ENCODE measurements at places on chromosomes 6 and 20.

DNA sequence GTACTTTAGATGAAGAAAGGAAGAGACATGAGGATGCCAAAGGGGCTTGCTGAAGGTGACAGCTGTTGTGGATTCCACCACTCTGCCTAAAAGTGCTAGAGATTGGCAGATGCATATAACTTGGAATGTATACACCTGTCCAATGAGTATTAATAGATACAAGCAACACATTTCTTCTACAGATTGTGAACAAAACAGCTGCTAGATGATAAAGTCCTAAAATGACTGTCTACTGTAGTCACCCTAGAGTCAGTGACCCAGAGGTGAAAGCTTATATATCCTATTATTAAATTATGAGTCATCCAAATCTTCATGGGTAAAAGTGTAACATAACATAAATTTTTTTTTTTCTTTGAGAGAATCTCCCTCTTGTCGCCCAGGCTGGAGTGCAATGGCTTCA, 5.2 kb downstream of the RNF217 start:
- DNase-seq = no peak

DNA sequence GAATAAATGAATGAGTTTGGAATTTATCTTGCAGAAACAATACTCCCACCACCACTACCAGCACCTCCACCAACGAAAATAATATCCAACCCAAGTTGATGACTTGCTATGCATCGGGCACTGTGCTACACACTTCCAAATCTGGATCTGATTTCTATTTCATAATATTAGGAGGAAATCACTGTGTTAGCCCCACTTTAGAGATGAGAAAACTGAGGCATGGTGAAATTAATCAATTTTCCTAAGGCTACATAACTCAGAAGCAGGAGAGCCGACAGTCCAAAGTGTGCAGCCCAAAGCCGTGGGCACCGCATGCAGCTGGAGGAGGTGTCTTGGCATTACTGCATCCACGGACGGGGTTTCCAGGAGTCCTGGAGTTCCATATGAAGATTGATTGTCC, 17.6 kb downstream of the TCF15 start:
- DNase-seq = no peak

DNA sequence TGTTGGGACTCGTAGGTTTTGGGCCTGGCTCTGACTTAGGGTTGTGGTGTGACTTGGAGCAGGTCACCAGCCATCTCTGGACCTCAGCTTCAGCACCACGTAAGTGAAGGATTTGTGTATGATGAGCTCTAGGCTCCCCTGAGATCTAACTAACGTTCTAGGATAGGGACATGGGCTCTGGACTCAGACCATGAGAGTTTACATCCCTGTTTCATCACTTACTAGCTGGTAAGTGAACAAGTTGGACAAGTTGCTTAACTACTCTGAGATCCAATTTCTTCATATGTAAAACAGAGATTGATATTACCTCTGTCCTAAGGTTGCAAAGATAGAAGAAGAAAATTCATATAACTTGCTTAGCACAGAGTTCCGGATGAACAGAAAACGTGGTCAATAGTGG, 20.3 kb upstream of the PNPLA1 start:
- no peak for DNase-seq

GRCh38 chr6:120198033-120198432, 848.5 kb upstream of the MAN1A1 start:
- no peak for DNase-seq

GRCh38 chr6:16704401-16705045, 56.7 kb downstream of the ATXN1 start:
- DNase-seq = no peak

- DNase-seq = no peak
These were observed 288.5 kb downstream of the PRL start for GRCh38 chr6:22008248-22008836.

- no peak for DNase-seq
These were observed 19.7 kb upstream of the GSTA4 start for GRCh38 chr6:53014744-53015143.

DNA sequence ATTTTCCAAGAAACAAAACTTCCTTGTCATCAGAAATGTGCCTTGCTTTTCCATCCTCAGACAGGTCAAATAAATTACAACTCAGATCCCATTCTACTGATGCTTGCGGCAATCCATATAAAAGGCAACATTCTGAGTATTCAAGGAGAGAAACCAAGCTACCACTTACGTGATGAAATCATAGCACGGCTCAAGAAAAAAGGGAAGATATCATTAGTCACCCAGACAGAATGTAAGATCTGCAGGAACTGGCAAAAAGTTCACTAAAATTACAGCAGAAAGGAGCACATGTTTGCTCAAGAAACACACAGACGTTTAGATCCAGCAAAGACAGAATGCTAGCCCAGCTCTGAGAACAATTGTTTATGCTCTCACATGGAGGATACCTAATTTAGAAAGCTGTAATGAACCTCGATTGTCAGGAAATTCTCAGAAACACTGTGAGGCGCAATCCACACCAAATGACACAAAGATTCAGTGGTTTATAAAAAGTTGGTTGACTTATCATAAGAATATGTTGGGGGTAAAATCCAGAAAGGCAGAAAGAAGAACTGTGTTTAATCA, 304.2 kb downstream of the ADGRG6 start:
- no peak for DNase-seq

- DNase-seq = no peak
These were observed 693.5 kb downstream of the HDGFL1 start for GRCh38 chr6:23262864-23263263.

DNA sequence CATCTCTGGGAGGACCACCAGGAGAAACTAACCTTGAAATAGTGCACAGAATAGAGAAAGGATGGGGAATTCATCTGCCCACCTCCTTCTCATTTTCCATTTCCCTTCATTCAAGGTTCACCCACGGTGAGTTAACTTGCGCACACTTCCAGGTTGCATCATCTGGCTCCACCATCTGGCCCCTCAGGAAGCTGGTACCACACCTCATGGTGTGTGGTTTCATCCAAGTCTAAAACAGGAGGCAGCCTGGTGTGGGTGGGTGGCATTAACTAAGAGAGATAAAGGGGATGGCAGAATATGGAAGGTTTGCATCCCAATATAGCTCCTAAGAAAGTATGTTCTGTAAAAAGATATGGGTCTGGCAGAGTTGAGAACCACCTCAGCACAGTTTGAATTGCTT, 3.8 kb downstream of the ZNF334 start:
- DNase-seq = no peak

- DNase-seq = no peak
These were observed 554.2 kb downstream of the CDH26 start for GRCh38 chr20:60512443-60512842.

- no peak for DNase-seq
These were observed 62.8 kb downstream of the SNX9 start for GRCh38 chr6:157885876-157886275.

- no peak for DNase-seq
These were observed 2.8 kb downstream of the HECA start for GRCh38 chr6:139137706-139138105.

DNA sequence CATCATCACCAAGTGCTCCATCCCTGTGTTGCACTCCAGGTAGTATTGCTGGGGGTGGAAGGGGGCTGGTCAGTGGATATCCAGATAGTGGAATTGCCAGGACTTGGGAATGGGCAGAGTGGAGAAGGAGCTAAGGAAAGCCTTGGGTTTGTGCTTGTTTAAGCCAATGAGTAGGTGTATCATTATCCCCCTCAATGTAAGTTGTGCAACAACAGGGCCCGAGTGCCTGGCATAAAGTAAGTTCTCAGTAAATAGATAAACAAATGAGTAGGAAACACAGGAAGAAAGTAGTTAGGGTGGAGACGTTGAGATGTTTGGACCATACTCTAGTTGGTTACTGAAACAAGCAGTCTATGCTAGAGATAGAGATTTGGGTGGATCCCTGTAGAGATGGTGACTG, 9.8 kb downstream of the CCND3 start:
- no peak for DNase-seq

- no peak for DNase-seq
These were observed 16.9 kb downstream of the ILRUN start for GRCh38 chr6:34679552-34680253.

GRCh38 chr6:12150812-12151432, 138.8 kb downstream of the HIVEP1 start:
- DNase-seq = no peak

GRCh38 chr6:120278689-120279396, 929.3 kb upstream of the MAN1A1 start:
- DNase-seq = no peak

- DNase-seq = no peak
These were observed 57.0 kb downstream of the DNAAF9 start for GRCh38 chr20:3350422-3350821.

DNA sequence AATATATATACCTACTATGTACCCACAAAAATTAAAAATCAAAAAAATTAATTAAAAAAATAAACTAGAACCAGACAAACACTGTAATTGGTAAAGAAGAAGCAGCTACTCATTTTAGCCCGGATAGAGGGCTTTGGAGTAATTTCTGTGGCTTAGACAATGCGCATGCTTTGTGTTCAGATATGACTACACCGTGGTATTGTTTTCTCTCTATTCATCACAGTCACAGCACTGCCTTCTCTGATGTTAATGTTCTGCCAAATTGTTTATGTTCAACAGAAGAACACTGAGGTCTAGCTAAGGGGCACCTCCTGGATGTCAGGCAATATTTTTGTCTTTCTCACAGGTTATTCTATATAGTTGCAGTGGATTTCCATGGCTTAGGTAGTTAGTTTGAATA, 77.5 kb upstream of the GJE1 start:
- DNase-seq = no peak

GRCh38 chr20:36113036-36113435, 41.5 kb upstream of the EPB41L1 start:
- no peak for DNase-seq

DNA sequence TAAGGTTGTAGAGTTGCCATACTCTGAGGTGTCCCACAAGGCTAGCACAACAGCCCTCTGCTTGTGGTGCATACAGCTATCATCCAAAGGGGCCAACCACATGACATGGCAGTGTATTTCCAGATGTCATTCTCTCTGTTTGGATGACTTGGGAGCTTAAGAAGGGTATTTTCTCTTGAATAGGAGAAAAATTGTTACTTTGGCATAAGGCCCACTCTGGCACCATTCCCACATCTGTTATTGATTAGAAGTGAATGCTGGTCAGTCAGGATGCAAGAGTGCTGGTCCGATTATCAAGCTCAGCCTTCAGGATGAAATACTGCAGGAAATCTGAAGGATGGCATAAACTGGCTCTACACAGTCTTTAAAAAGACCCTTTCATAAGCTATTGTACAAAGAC, 83.6 kb upstream of the C20orf144 start:
- DNase-seq = no peak

GRCh38 chr6:150027806-150028565, 2.7 kb upstream of the RAET1L start:
- DNase-seq = no peak

GRCh38 chr6:71072508-71072907, 115.6 kb upstream of the B3GAT2 start:
- no peak for DNase-seq

GRCh38 chr6:72855471-72855870, 233.6 kb downstream of the KCNQ5 start:
- DNase-seq = no peak

GRCh38 chr6:66173587-66173986, 466.6 kb upstream of the EYS start:
- DNase-seq = no peak

- no peak for DNase-seq
These were observed 47.1 kb downstream of the ASCC3 start for GRCh38 chr6:100833972-100834574.

DNA sequence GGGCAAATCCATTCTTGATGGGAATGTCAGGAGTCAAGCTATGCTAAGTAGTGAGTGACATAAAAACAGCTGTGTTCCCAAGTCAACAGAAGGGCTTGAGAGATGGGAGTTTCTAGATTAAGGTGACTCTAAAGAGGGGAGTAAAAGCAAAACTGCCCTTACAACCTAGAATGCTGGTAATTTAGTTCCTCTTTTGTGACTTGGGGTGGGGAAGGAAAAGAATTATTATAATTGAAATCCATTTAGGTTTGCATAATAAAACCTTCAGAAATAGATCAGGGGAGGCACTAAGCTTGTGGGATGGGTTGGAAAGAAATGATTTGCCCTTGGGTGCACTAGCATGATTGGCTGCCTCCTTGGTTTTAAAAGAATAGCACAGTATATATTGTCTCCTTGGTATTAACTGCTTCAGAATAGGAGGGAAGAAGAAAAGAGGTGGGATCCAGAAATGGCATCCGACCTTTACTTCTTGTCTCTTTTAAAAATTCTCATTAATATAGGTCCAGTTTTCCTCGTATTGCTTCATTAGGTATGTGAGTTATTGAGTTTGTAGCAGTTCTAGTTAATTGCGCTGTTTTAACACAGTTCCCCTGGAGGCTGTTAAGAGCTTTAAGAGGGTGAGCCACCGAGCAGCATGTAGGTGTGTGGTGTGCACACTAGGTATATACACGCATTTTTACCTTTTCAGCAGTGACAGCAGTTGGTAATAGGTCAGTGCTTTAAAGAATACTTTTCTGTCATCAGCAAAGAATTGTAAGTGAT, 95.3 kb upstream of the VSTM2L start:
- DNase-seq = no peak

DNA sequence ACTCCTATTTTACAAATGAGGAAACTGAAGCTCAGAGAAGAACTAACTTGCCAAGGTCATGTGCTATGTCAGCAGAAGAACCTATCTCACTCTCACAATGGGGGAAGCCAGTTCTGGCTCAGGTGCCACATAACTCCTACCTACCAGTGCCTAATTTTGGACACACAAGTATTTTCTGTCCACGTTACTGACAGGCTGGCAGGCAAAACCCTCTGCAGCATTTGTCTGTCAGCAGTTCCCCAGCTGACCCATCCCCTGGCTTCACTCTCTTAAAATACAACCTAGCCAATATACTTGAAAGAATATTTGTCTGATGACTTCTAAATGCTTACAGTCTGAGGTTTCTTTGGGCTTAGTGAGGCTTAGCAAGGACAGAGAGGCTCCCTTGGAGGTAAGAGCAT, 15.5 kb downstream of the GSS start:
- peak; percentile 71 for DNase-seq

GRCh38 chr20:60589623-60590022, 631.4 kb downstream of the CDH26 start:
- no peak for DNase-seq

GRCh38 chr6:158808941-158809678, 10.1 kb downstream of the EZR start:
- DNase-seq = no peak

DNA sequence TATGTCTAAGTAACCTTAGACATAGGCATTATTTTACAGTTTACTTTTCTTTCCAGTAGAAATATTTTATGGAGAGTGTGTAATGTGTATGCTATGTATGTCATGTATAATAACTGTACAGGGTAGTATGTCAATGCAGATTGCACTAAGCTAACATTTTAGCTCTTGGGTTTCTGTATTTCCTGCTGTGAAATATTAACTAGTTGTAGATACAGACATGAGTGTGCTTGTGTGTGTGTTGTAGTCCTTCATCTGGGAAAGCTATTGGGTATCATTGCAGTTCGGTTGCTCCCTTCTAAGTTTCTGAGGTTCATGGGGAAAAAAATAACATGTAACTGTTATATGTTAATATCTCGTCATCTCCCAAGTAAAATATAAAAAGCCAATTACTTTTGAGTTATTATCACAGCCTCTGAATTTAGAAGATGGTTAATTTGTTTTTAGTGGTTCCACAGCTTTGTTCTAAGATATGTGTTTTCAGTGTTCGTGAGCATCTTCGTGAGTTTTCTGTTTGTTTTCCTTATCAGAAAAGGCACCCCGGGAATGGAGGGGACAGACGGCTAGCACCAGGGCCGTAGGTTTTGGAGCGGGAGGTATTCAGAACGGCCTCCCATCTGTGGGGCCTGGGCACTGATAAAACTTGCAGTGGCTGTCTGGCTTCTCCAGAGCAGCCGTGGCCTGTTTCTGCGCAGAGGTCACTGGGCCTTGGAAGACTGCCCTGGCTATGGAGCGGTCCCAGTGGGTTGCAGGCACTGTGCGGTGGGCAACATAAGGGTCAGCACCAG, 215.0 kb downstream of the ARID1B start:
- no peak for DNase-seq

Data from psoas muscle (tissue), 8 donors.